HT-29 (cell line): ENCODE measurements at places on chromosomes 4 and X.
A peak's percentile ranks its signal among the peaks of the same experiment; 100 is the strongest.

- DNase-seq = peak; percentile 57
Measured at GRCh38 chr4:168514249-168514852, 17.5 kb downstream of the PALLD start.

DNA sequence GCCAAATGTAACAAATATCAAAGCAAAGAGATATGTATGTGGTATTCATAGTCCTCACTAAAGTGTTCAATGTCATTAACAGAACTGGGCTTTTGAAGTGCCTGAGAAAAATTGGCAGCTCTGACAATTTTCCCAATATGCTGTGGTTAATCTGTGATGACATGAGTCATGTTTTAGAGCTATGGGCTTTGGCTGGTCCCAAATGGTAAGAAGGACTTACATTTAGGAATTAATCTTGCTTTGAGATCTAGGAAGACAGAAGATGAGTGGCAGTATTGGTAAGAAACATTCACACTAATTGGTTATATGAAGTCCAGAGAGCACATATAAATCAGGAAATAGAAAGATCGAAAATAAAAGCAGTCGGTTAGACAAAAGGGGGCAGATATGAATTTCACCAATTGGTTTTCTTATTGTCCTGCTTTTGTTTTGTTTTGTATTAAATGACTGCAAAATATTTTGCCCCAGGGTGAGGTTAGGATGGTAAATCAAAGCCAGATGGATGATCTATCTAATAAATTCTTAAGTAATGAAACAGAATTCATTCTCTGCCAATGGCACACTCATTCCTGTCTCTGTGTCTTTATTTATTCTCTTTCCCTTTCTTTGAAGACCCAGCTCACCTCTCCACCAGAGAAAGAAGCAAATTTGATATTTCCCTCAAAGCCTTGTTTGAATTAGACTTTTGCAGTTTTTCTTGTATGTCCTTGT lies 993.1 kb downstream of the RPA4 start:
- DNase-seq = no peak

DNA sequence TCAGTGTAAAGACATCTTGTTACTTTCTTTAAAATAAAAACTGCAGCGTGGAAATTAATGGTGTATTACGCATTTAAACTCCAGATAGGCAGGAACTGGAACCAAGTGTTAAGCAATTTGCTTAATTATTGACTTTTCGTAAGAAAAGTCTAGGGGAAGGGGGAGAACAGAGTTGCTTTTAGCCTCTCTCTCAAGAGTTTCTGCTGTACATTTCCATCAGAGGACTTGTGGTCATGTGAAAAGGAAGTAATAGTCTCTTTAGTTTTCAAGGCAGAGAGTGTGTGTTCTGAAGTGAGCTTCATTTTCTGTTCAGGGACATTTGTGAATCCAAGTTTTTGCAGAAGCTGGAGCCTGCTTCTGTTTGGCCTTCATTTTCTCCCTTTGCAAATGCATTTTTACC lies 127.2 kb downstream of the UBE2K start:
- DNase-seq = no peak

- DNase-seq = no peak
Measured at GRCh38 chr4:131251321-131251720, 1897.8 kb upstream of the PCDH10 start.

DNA sequence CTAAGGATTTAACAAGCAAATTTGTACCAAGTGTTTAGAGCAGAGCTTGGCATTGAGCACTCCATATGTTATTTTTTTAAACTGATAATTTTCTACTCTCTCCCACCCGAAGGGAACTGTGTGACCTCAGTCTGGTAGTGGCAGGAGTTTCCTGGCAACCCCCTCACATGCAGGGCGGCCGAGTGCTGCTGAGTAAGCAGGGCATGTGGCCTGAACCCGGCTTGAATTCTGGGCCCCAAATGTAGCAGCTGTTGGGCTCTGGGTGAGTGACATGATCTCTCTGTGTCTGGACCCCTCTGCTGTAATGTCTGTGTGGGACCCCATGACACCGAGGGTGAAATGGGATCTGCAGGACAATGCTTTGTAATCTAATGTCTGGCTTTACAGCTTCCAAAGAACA lies 13.6 kb upstream of the C4orf50 start:
- no peak for DNase-seq

DNA sequence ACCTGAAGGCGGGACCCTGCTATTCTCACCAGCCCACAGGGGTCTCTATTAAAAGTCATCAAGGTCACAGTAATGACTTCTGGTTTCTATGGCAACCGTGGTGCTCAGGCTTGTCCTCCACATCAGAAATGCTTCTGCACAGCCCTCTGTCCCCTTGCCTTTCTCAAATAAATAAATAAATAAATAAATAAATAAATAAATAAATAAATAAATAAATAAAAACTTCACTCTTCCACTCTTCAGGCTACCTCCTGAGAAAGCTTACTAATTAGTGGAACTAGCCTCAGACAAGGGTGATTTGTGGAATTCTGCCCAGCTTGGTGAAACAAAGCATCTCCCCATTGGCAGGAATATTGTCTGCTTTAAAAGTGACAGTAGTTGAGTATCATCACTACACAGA lies 5.5 kb upstream of the RAB40A start:
- DNase-seq = no peak

- no peak for DNase-seq
Measured at GRCh38 chr4:94877973-94878372, 120.2 kb downstream of the BMPR1B start.

DNA sequence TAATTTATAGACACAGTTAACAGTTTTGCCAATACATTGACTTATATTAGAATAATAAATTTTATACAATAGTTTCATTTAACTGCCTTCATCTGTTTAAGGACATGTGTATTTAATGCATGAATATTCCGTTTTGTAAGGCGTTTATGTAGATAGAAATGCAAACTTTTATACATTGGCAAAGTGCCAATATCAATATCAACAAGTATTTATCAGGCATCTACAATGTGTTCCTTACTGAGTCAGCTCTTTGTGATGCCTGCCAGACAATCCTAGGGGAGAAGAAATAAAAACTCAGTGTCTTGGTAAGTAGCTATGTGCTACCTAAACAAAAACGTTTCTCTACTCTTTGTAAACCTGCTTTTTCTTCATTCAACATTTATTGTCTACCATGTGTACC lies 1142.2 kb downstream of the C4orf33 start:
- no peak for DNase-seq

DNA sequence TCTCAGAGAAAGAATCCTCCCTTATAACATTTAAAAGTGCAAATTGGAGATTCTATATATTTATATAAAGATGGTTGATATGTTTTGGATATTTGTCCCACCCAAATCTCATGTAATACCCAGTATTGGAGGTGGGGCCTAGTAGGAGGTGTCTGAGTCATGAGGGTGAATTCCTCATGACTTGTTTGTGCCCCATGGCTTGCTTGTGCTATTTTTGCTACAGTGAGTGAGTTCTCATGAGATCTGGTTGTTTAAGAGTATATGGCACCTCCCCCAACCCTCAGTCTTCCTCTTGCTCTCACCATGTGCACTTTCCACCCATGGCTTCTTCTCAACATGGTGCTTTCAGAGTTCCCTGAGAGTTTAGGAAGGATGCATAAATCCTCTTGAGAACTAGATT lies 9.5 kb upstream of the ANKRD50 start:
- no peak for DNase-seq

- no peak for DNase-seq
Measured at GRCh38 chr4:89528526-89529133, 221.0 kb upstream of the GPRIN3 start.

DNA sequence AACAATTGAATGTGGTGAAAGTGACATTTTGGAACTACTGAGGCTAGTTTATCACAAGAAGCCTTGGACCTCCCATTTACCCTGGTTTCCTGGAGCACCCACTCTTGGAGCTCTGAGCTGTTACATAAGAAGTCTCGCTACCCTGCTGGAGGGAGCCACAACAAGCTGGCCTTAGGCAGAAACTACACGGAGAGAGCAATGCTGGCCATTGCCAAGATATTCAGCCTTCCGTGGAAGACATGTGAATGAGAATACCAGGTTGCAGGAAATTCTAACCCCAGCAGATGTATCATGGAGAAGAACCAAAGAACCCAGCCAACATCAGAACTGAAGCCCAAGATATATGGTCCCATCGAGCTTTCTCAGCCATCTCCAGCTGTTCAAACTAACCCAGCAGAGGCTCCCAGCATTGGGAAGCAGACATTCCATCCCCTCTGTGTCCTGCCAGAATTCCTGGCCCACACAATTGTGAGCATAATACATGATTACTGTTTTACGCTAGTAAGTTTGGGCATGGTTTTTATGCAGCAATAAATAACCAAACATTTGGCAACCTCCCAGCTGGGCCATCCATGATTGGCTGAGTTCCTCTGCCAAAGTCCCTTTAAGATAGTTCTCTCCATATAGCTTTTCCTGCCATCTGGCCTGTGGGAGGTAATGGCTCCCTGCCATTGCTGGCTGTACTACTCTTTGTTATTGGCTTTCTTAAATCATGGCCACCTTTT lies 17.9 kb upstream of the PDE5A start:
- no peak for DNase-seq

DNA sequence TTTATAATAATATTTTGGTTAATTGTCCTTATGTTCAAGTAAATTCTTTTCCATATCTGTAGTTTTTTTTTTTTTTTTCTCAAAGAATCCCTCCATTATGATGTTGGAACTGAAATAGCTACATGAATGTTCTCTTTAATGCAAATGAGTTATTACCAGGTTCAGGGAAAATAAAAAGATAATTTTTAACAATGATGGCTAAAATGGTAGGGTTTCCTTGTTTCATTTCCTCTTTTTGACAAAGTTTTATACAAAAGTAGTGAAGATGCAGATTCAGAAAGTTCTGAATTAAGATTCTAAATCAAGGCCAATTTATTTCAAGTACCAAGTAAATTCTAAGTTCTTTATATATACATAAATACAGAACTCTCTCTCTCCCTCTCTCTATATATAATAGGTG lies 779.0 kb upstream of the INTU start:
- DNase-seq = no peak

DNA sequence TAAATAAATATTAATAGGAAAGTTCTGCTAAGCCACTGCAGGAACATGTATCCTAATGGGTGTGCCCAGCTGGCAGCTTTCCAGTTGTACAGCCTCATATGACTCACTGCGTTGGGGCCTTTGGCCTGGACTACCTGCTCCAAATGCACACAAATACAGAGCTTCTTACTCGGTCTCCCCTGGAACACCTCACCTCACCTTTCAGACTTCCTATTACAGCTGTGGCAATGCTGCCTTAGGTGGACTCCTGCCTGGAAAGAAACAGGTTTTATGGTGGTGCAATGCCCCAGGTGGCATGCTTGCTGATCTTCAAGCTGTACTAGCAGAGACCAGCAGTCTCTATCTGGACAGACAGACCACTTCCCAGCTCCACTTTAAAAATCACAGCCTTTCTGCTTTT lies 85.7 kb upstream of the EXOC1L start:
- DNase-seq = peak; percentile 97

- no peak for DNase-seq
Measured at GRCh38 chrX:42131856-42132255, 208.5 kb upstream of the CASK start.

DNA sequence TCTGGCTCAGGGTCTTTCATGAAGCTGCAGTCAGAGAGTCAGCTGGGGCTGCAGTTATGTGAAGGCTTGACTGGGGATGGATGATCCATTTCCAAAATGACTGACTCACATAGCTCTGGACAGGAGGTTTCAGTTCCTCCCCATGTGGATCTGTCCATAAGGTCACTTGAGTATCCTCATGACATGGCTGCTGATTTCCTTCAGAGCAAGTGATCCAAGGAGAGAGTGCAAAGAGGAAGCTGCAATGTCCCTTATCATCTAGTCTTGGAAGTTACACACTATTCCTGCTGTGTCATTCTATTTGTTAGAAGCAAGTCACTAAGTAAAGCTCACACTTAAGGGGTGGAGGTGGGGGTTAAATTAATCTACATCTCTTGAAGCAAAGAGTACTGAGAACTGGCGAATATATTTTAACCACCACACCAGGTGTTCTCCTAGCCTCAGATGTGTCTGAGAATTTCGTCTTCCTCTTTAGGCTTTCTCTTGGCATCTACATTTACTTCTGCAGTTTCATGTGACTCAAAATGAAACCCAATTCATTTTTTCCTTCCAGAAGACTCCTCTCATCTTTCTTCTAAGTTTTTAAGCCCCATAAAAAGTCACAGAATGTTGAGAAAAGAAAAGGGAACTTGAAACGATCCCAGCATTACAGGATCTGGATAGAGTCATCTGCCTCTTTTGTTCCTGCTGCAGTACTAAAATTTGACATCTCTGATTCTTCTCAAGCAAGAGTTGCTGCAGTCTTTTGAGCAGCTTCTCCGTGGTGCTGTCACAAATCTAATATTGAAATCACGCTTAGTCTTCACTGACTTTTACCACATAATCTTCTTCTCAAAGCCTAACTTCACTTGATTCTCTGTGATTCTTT lies 3.8 kb upstream of the GRPR start:
- DNase-seq = no peak

GRCh38 chr4:168584321-168584771 lies 87.5 kb downstream of the PALLD start:
- no peak for DNase-seq

- DNase-seq = peak; percentile 47
Measured at GRCh38 chrX:16807976-16808542, 21.8 kb downstream of the TXLNG start.

- peak; percentile 81 for DNase-seq
Measured at GRCh38 chr4:3827616-3828492, 61.7 kb downstream of the ADRA2C start.

DNA sequence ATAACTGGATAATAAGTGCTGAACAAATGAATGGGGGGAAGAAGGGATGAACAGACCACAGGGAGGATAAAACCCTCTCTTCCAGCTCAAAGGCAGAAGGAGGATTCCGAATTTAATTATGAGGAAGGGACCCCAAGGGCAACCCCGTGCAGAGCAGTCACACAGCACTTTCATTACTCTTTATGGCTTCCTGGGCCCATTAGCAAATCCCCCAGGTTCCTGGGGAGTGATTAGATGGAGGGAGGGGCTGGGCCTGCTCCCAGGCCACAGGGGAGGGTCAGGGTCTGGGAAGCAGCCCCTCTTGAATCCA lies 67.1 kb downstream of the PPP2R2C start:
- no peak for DNase-seq

GRCh38 chr4:20127626-20128025 lies 124.1 kb upstream of the SLIT2 start:
- DNase-seq = no peak
